ENCODE measurements at places on chromosomes 2 and 18.

GRCh38 chr2:178943745-178944144 lies 106.2 kb downstream of the CCDC141 start:
- DNase-seq: no peak

DNA sequence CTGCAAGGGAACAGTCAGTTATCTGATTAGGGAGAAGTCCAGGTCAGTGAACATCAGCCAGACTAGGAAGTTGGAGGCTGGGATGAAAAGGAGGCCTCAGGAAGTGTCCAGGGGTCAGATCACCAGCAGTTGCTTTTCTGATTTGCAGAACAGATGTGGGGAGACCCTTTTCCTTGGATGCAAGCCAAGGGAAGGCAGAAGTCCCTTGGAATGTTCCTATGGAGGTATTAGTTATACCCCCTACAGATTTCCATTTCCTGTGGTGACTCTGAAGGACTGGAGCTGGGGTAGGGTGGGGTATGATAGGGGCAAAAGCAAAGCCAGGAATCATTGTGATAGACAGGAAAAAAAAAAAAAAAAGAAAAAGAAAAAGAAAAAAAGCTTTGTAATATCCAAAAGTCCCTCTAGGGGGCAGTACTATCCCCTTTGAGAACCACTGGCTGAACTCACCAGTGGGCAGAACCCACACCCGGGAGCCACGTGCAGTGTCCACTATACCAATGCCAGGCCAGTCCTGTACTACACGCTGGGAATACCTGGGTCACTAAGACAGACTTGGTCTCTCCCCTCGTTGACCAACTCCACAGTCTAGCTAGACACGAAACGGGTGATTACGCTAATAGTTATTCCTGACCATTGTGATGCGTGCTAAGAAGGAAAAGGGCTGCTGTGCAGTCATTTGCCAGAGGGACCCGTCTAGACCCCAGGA lies 7.4 kb downstream of the DYSF start:
- no peak for DNase-seq

DNA sequence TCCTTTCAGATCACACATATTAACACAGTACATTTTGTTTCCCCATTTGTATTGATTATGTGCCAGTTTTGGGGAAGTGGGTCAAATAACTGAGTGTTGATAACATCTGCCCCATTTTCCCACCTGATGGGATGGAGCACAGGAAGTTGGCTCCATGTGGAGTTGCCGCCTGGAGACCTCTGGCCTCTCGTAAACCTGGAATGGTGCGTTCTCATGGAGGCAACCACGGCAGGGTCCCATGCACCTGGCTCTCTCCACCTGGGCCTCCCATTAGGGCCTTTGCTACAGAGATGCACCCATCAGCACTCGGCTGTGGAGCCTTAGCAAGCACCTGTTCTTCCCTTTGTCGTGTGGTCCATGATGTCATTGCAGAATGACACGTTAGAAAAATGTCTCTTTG lies 130.6 kb downstream of the MBP start:
- no peak for DNase-seq

DNA sequence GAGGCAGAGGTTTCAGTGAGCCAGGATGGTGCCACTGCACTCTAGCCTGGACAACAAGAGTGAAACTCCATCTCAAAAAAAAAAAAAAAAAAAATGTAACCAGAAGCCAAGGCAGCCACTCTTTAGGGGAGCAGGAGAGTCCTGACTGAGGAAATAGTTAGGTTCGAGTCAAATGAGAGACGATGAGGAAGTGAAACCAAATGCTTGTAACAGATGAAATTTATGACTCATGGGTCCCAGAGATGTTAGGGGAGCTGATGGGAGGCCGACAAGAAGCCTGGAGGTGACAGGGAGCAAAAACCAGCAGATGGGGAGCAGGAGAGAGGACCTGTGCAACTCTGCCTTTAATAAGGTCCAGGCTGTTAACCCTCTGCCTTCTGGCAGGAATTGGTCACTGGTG lies 756.1 kb upstream of the DDX18 start:
- DNase-seq: no peak

GRCh38 chr2:3460831-3461800 lies 58.2 kb downstream of the ADI1 start:
- no peak for DNase-seq

DNA sequence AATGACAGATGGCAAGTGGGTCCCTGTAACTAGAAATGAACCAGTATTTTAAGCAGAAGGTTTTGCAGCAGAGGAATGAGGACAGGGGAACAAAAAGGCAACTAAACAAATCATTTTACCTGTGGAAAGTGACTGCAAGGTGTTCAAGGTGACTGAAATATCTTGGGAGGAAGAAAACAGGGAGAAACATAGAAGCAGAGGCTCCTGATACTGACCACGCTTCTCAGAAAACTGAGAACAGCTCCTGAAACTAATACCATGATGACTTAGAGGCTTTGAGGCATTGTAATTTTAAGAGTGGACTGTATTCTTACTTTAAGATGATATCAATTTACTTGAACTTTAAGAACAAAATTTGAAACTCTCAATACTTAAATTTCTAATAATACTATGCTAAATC lies at the start of gene DYTN:
TSS of gene DYTN (minus strand) at position 101 of the 400 bp plus-strand sequence. CDS start 117 bp downstream, outside the sequence.
- no peak for DNase-seq

- DNase-seq: no peak
These were observed 820.7 kb upstream of the HS6ST1 start for GRCh38 chr2:129139380-129139779.

DNA sequence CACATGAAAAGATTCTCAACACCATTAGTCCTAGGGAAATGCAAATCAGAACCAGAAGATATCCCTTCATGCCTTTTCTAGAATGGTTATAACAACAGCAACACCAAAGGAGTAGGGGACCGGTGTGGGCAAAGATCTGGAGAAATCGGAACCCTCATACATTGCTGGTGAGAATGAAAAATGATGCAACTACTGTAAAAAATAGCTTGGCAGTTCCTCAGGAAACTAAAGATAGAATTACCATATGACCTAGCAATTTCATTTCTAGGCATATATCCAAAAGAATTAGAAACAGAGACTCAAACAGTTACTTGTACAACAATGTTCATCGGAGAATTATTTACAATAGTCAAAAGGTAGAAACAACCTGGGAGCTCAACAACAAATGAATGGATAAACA lies 29.2 kb upstream of the CDH7 start:
- no peak for DNase-seq

- DNase-seq: peak; percentile 19
These were observed 25.0 kb downstream of the DCDC2C start for GRCh38 chr2:3728104-3729054.

DNA sequence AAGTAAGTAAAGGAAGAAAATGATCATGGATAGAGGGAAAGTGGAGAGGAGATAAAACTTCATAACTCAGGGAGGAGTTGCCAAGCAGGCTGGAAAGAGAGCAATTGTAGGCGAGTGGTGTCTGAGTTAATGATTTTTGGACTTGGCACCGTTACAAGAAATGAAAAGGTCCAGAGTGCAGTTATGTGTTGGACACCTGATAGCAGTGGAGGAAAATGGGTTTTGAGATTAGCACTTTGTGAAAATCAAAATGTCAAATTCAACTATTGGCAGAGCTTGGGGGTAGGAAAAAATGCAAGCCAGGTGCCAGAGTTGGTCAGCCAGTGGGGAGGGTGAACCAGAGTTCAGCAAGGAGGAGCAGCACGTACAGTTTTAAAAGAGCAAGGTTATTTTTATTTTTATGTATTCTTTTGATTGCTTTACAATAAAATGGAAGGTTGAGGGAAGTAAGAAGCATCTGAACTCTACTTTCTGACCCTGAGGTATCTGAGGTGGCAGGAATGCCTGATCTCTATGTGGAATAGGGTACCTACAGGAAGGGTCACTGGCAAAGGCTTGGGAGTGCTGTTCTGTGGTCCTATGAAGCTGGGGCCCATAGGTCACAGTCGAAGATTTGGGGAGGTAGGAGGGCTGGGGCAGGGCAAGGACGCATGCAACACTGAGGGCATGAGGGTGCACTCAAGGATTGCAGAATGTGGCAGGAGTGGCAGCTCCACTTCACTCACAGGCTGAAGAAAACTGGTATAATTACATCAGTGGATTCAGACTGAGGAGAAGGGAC lies 127.5 kb downstream of the CD8B2 start:
- DNase-seq: no peak

- DNase-seq: no peak
These were observed 394.8 kb downstream of the DCDC2C start for GRCh38 chr2:4098137-4098536.

DNA sequence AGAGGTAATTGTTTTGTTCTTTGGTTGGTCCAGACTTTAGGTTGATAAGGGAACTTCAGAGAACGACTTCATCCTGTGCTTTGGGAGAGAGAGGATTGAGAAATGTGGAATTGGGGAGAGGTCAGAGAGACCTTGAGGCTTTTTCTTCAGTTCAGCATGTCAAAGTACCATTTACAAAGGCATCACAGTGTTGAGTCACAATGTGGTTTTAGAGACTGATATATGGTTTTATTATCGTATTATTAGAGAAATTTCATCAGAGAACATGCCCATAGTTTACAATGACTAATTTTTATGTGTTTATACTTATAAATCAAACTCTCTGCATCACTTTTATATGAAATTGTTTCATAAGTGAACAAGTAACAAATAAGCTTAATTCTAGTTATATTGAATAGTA lies 626.6 kb downstream of the DSC3 start:
- DNase-seq: peak; percentile 6

- peak; percentile 47 for DNase-seq
These were observed 53.9 kb upstream of the RAB27B start for GRCh38 chr18:54774423-54774822.

GRCh38 chr18:31977270-31977872 lies 34.4 kb upstream of the TRAPPC8 start:
- peak; percentile 66 for DNase-seq

GRCh38 chr2:43293744-43294695 lies 67.6 kb upstream of the ZFP36L2 start:
- peak; percentile 99 for DNase-seq

DNA sequence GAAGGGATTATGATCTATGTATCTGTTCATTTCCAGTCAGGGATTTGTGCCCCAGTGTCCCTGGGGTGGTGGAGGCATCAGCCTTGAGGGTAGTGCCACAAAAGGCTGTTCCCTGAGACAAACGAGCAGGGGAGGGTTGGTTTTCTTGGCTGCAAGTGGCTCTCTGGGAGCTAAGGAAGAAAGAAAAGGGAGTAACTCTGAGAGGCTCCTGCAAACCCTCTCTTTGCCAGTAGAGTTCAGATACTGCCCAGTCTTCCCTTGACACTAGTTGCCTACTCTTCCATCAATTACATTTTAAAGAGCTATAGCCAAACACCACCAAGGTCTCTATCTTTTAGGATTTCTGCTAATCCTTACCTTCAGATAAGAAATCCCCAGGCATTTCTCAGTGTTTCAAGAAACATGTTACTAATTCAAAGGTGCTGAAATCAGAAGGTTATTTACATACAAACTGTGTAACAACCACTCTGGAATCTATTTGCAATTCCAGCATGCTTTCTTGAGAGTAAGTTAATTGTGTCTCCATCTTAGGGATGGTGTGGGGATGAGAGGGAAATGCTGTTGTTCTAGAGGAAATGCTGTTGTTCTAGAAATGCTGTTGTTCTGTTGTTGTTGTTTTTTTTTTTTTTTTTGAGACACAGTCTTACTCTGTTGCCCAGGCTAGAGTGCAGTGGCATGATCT lies 18.7 kb upstream of the KCTD1 start:
- DNase-seq: no peak

DNA sequence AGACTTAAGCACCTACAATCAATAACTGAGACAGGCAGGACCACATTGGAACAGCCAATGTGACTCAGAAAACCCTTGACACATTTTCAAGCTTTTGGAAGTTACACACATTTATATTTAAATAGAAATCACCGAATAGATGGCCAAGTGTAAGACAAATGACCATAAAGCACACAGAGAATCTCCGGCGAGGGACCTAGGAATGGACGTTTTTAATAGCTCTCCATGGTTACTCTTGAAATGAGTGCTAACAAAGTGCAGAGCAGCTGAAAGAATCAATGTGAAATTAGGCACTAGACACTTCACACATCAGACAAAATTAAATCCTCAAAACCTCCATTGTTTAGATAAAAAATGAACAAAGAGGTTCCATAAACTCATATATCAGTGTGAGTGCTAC lies 376.9 kb downstream of the DLGAP1 start:
- DNase-seq: no peak

- no peak for DNase-seq
These were observed 1050.7 kb upstream of the PIK3C3 start for GRCh38 chr18:40904295-40904694.

GRCh38 chr2:172249334-172249733 lies 146.6 kb upstream of the DLX2 start:
- peak; percentile 60 for DNase-seq

GRCh38 chr2:73827660-73828388 lies 937 bp upstream of the STAMBP start:
- no peak for DNase-seq

DNA sequence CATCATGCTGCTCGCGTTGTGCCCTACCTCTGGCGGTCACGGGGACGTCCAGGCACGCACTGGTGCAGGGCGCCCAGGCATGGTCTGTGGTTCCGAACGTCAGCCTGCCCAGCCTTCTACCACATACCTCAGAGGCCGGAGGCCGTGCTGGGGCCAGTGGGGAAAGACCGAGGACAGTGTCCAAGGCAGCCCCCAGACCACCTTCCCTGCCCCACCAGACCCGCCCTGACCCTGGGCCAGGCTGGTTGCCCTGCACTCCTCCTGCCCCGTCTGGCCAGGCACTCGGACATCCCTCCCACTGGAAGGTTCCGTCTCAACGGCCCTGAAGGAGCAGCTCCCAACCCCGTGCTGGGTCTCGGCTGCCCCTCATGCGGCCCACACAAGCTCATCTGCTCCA lies 32.8 kb downstream of the SLC66A2 start:
- no peak for DNase-seq

DNA sequence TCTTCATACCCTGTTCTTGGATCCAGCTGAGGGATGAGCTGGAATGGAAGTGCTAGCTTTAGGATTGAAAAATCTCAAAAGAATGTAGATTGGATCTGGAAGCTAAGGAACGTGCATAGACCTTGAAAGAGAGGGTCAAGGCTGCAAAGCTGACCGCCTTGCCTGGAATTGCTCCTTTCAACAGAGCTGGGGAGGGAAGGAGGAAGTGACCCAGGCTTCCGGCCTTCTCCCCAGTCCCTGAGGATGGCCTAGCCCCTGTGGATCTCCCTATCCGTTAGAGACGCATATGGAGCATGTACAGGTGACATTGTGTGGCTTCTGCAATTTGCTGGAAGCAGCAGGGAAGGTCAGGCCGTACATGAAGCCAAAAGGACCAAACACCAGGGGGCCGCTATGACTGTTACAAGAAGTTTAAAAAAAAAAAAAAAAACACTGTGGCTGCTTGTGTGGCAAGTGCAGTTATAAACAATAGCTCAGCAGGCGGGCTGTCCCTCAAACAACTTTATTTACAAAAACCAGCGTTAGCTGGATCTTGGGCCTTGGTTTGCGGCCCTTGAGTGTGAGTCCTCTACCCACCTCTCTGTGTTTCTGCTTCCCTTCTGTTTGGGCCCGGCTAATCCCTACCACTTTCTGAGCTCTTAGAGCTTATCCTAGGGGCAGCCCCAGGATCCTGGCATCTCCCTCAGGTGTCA lies 227.6 kb downstream of the SEPTIN10 start:
- no peak for DNase-seq

All from fibroblast of lung (primary cell).